ENCODE measurements at places on chromosomes 16 and 17.

GRCh38 chr17:78965491-78965924 lies 14.2 kb downstream of the LGALS3BP start:
- DNase-seq: no peak

GRCh38 chr16:17369421-17370222 lies 101.1 kb downstream of the XYLT1 start:
- DNase-seq: peak; percentile 62

DNA sequence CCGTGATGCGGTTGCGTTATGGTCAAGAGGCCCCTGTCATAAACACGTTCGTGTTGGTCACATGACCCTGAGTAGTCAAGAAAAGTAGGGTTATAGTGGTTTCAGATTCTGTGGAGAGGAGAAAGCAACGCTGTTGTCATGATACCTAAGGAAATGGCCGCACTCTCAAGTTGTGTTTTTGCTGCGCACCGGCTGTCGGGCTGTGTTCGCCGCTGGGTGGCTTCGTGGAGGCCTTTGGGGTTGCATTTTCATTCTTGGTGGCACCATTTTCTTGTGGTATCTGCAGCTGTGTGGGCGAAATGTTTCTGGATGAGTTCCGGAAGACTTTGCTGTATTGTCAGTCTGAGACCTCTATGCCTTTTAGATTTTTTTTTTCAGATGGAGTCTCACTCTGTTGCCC lies 35.0 kb downstream of the DEF8 start:
- no peak for DNase-seq

- peak; percentile 88 for DNase-seq
Measured at GRCh38 chr17:7834957-7835813, 1.2 kb downstream of the KDM6B start.

DNA sequence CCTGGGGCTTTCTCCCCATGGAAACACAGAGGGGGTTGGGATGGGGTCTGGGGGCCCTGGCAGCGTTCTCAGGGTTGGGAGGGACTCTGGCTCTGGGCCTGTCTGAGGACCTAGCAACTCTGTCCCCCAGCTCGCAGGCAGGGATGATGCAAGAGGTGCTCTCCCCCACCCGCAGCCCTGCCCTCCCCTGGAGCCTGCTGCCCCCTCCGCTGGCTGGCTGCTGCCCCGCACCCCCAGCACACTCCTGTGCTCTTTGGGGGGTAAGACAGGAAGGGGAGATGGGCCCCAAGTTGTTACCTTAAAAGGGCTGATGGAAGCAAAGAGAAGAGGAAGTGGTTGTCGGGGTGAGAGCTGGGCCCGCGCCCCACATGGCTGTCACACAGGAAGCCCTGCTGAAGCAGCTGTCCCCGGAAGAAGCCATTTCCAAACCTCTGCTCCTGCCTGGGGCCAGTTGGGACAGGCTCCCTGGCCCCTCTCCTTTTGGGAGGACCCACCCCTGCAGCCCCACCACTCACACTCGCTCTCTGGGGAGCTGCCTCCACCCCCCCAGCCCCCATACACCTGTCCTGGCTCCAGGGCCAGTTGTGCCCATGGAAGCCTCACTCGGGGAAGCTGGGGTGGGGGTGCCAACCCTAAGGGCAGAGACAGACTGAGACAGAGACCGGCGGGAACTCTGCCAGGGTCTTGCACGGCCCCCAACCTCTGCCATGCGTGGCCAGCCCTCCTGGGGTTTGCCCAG lies 2.5 kb downstream of the CORO1A start:
- DNase-seq: peak; percentile 77

All from T-helper 1 cell (primary cell).